ENCODE measurements at places on chromosomes 12 and 14. TPM values are rescaled to one million over a fixed set of nuclear protein-coding genes. Genes with fewer than 3 reads are reported as not detected.

The WBP11 gene
- 16.2 TPM for total RNA-seq

The C1QL4 gene
- total RNA-seq = not detected

The EFS gene
- total RNA-seq = 7.0 TPM

The NABP2 gene
- 13.9 TPM for total RNA-seq

The KRT6C gene
- not detected for total RNA-seq

The PCED1B gene
- 2.9 TPM for total RNA-seq

The NEUROD4 gene
- not detected for total RNA-seq

The TCTN2 gene
- total RNA-seq = 24.1 TPM

The STXBP6 gene
- 25.5 TPM for total RNA-seq

The VRTN gene
- total RNA-seq = not detected

The KRT82 gene
- not detected for total RNA-seq

DNA sequence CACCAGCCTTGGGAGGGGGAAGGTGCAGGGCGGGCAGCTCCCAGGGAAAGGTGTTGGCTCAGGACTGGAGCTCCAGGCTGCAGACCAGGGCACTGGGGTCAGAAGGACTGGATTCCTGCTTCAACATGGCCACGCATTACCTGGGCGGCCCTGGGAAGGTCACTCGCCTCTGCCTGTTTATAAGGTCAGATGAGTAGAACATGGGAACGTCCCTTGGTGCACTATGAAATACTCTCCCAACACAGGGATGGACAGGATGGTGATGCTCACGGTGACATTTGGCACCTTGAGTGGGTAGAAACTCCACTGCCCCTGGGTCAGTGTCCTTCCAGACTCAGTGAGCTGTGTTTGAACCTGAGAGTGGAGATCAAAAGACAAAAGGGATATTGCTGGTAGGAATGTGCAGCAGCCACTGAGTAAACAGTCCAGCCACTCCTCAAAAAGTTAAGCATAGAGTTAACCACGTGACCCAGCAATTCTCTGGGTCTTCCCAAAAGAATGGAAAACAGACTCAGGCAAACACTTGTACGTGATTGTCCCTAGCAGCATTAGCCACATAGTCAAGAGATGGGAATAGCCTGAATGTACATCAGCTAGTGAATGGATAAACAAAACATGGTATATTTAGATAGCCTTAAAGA, 9.1 kb upstream of the BDKRB2 start:
- no peak for DNase-seq

DNA sequence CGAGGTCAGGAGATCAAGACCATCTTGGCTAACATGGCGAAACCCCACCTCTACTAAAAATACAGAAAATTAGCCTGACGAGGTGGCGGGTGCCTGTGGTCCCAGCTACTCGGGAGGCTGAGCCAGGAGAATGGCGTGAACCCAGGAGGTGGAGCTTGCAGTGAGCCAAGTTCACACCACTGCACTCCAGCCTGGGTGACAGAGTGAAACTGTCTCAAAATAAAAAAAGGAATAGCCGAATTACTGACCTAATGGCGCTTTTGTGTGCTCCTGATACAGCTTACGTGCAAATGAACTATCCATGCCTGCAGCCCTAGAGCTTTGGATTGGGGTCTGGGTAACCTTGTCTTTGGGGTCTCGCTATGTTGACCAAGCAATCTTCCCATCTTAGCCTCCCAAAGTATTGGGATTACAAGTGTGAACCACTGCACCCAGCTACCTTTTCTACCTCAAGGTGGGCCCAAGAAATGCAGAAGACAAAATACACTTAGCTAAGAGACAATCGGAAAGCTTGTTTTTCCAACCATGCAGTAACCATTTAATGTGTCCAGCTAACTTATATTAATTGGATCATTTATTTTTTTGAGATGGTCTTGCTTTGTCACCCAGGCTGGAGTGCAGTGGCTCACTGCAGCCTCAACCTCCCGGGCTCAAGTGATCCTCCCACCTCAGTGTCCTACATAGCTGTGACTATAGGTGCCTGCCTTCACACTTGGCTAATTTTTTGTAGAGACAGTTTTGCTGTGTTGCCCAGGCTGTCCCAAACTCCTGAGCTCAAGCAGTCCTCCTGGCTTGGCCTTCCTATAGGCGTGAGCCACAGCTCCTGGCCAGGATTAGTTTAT, 5.5 kb downstream of the PABPN1 start:
- no peak for DNase-seq

DNA sequence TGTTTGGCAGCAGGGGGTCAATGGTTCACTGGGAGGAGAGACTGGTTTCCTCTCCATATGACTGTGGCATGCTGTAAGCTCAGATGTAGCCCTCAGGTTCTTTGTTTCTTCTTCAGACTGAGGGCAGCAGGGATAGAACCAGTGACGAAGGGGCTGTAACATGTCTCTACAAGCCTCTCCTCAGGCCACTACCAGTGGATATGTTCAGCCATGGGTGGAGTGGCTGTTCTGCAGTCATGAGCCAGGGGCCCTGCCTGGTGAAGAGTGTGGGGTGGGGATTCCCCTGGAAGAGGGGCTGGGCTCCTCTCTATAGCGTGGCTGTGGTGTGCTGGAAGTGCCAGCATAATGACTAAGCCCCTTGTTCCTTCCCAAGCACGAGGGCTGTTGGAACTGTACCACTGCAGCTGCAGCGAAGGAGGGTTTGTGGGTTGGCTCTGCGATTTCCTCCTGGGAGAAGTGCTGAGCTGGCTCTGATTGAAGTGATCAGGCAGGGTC, 55.8 kb downstream of the CMAS start:
- no peak for DNase-seq

GRCh38 chr12:20278276-20278675, 90.1 kb upstream of the PDE3A start:
- DNase-seq = no peak

- DNase-seq = no peak
Observed at GRCh38 chr14:67934087-67934486, 114.5 kb downstream of the RAD51B start.

- DNase-seq = no peak
Observed at GRCh38 chr12:43109631-43110345, 442.2 kb downstream of the ADAMTS20 start.

DNA sequence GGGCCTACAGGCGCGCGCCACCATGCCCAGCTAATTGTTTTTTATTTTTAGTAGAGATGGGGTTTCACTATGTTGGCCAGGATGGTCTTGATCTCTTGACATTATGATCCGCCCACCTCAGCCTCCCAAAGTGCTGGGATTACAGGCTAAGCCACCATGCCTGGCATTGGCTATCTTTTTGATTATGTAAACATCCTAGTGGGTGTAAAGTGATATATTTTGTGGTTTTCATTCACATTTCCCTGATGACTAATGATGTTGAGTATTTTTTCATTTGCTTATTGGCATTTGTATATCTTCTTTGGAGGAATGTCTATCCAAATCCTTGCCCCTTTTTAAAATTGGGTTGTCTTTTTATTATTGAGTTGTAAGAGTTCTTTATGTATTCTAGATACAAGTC, 16.3 kb downstream of the CREBL2 start:
- DNase-seq = no peak

- no peak for DNase-seq
Observed at GRCh38 chr12:113961921-113962710, 4.0 kb downstream of the RBM19 start.

- DNase-seq = peak; percentile 73
Observed at GRCh38 chr14:22314183-22314820, 274.7 kb downstream of the DAD1 start.

DNA sequence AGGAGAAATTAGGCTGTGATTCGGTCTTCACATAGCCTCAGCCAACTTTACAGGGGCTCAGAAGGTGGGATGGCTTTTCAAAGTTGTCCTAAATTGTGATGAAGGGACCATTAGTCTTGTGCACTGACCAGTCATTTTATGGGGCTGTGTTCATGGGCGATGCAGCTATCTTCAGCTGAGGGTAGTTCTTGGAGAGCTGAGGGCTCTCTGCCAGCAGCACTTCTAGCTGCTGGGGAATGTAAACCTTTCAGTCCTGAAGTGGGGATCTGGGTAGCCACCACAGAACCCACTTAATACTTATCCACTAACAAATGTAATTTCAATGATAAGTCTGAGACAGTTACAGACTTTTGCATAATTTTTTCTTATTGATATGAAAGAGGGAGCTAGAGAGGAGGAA, 270.6 kb downstream of the AEBP2 start:
- DNase-seq = peak; percentile 18

DNA sequence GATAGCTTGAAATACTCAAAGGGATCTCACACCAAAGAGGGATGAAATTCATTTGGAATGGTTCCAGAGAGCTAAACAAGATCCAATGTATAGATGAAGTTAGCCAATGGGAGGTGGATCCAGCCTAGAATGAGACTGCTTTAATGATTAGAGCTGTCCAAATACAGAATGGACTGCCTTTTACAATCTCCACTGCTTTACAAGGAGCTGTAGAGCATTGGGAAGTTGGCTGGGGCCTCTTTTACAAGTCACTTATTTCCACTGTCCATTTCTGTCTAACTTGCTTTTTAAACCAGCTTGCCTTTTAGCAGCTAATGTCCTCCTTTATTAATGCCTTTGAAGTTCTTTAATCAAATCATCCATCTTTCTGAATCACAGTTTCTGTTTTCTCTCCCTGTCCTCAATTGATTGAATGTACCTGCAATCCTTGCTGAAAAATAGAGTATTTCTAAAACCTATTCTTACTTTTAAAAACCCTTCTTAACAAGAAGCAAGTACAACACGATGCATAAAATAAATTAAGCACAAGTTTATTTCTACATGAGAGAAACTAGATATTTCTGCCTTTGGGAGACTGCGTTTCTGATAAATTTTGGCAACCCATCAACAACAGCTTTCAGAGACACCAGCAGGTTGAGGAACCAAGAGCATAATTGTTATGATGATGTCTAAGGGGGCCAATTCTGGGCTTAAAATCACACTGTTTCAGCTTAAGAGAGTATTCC, 3.4 kb upstream of the ATP2A2 start:
- no peak for DNase-seq

- no peak for DNase-seq
Observed at GRCh38 chr14:105075379-105076295, 10.4 kb upstream of the GPR132 start.

GRCh38 chr12:105100207-105100985, 7.1 kb upstream of the WASHC4 start:
- no peak for DNase-seq

GRCh38 chr12:131094831-131095805, 141.4 kb downstream of the ADGRD1 start:
- no peak for DNase-seq

GRCh38 chr12:108875682-108876361, 4.1 kb upstream of the DAO start:
- DNase-seq = no peak

DNA sequence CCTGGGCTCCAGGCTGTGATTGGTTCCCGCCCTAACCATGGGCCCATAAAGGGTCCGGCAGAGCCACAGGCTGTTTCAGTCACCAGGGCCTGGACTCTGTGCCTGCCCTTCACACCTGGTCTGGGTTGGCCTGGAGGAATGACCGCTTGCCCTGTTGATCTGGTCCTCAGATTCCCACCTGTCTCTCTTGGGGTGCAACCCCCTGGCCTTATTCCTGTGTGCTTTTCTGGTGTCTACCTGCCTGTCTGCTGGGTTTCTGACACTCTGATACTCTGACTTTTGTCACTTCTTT, 2.9 kb upstream of the KRT83 start:
- DNase-seq = no peak

- DNase-seq = no peak
Observed at GRCh38 chr12:102611995-102612394, 131.6 kb upstream of the IGF1 start.

DNA sequence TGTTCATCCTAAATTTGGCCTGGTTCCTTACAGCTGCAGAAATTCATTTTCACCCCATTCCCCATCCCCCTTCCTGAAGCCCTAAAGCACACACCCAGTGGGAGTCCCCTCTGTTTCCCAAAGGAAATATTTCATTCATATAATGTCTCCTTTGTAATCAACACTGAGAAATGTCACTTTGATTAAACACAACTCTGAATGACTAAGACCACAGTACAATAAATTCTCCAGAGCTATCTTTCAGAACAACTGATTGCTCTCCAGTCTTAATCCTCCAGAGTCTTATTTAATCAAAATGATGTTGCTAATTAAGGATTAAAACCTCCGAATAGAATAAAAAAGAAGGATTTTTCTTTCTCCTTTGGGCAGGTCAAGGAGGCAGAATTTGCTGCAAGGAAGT, 6.4 kb downstream of the SLC15A5 start:
- no peak for DNase-seq

All from stomach (tissue), 19 donors.